ENCODE measurements at places on chromosomes 7 and 10. TPM values are rescaled to one million over a fixed set of nuclear protein-coding genes. Genes with fewer than 3 reads are reported as not detected.

- H3K27ac ChIP-seq, result peak overlapping the region; percentile 84
- H3K36me3 ChIP-seq, result peaks cover 1% of the 10 kb centered on the region
- no peak for DNase-seq
- peak overlapping the region; percentile 69 for H3K4me3 ChIP-seq
These were observed 12.0 kb upstream of the GSAP start for GRCh38 chr7:77427996-77428603.

DNA sequence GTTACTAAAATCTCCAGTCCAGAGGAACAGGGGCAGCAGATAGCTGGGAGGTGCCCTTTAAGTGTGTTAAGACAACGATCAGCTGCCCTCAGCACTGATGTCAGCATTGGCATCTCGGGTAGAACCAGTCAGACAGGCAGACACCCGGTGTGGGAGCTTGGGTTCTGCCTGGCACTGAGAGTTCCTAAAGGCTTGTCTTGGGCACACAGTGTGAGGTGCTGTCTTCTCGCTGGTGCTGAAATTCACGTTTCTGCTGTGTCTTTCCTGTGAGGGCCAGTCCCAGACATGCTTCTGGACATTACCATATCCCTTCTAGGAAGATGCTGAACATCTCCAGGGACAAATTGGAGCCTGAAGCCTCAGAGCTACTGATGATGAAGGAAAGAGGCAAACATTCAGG is 156.2 kb downstream of the DNAJB6 start:
- H3K4me3 ChIP-seq, result no peak overlapping the region
- peaks cover 23% of the 10 kb centered on the region for H3K4me1 ChIP-seq
- H3K27ac ChIP-seq, result no peak overlapping the region
- no peak for DNase-seq
- H3K27me3 ChIP-seq, result peaks cover 34% of the 10 kb centered on the region
- peaks cover 15% of the 10 kb centered on the region for H3K36me3 ChIP-seq

- peaks cover 43% of the 10 kb centered on the region for H3K4me1 ChIP-seq
- peak overlapping the region; percentile 63 for H3K4me3 ChIP-seq
- H3K27ac ChIP-seq, result peak overlapping the region; percentile 66
- no peaks in the 10 kb centered on the region for H3K27me3 ChIP-seq
- no peak for DNase-seq
- H3K36me3 ChIP-seq, result peaks cover 41% of the 10 kb centered on the region
These were observed 39.0 kb downstream of the STK17A start for GRCh38 chr7:43621729-43622448.

PNLIP gene
- not detected for total RNA-seq
